ENCODE measurements at places on chromosomes 3 and 15.
A peak's percentile ranks its signal among the peaks of the same experiment; 100 is the strongest.

DNA sequence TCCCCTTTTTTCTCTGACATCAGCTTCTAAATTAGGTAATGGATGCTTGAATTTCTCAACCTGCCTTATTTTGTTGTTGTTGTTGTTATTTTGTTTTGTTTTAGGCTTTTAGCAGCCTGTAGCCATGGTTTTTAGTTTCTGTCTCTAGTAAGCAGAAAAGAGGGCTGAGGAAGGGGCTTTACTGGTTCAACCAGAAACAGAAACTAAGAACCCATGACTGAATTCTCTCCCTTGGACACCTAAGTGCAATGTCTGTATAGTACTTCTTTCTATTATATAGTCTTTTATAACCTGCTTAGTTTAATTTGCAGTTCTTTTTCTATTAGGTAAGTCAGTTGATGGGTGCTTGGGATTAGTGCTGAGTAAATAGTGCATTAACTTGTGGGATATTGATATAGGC, 129.0 kb downstream of the BBX start:
- no peak for DNase-seq

DNA sequence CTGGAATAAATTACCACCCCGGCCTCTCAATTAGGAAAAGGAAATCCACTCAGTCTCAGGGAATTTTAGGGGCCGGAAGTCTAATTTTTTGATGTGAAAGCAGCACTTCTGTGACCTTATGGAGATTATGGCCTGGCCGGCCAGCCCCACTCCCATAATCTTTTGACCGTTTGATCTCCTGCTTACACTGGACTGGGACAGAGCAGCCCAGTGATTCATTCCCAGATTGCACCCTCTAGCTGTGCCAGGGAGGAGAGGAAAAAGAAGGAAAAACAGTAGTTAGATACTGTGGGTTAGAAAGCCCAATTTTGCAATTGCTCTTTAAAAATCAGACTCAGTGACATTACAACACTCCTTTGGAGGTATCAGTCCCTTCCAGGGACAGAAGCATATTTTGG, 32.4 kb downstream of the GJD2 start:
- DNase-seq = no peak

DNA sequence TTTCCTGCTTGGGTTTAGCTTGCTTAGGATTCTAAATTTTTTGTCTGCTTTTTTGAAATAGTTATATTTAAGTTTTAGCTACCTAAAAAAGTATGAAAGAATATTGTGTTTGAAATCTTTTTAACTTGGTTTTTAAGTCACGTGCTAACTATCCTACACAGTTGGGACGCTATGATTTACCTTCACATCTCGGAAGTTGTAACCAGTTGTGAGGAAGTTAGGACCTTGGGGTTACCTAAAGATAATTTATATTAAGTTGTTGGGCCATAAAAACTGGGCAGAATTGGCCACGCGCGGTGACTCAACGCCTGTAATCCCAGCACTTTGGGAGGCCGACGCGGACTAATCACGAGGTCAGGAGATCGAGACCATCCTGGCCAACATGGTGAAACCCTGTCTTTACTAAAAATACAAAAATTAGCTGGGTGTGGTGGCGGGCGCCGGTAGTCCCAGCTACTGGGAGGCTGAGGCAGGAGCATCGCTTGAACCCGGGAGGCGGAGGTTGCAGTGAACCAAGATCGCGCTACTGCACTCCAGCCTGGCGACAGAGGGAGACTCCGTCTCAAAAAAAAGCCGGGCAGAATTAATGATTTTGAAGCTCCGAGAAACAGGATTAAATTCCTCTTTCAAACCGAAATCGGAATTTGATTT, 1.0 kb downstream of the ZFAND6 start:
- DNase-seq = peak; percentile 13

GRCh38 chr3:177196008-177196455, 1.2 kb downstream of the TBL1XR1 start:
- DNase-seq = no peak

DNA sequence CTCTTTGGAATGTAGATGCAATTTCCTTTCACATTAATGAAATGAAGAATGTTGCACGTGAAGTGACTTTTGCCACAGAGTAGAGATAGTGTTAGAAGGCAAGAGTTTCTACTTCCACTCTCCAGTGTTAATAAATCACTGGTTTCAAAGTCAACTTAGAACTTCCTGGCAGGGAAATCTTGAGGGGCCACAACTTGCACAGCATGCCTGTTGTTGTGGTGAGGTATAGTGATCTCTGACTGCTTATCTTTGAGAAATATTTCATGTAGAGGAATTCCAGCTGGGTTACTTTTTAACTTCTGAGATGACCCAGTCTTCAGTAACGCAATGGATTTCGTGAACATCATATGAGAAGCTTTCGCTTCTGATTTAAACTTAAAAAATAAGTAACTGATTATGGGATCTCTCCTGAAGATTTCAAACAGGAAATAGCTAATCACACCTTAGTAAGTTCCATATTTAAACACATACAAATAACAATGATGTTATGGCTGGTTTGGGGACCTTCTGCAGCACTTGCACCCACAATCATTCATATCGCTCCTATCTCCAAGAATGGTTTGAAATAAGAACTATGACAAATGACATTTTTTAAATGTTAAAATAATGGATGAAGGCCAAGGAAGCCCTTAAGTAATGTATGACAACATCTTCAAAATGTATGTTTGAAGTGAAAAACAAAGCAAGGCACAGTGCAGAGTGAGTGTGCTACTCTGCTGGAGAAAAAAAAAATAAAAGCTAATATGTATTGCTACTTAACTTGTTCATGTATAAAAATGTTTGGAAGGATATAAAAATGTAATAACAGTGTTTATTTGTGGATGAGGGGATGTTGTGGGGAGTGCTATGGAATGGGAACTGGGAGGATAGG, 726.5 kb upstream of the NECTIN3 start:
- DNase-seq = no peak

- no peak for DNase-seq
These were observed 40.2 kb upstream of the FAM107A start for GRCh38 chr3:58617338-58617761.

DNA sequence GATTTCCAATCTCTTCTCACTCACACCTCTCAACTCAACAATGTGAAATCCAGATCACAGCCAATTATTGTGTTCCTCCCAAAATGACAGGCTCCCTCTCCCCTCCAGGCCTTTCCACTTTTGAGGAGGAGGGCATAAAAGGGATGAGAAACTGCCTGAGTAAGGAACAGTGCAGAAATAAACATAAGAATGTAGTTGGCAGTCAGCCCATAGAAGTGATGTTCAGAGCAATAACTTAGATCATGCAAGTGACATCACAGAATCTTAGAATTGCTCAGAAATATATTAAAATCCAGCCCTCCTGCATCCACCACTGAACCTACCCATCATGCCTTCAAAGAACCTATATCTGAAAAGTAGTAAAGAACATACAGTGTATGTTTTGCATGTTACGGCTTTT, 299.4 kb upstream of the GADL1 start:
- no peak for DNase-seq

GRCh38 chr15:89398896-89399237, 64.2 kb upstream of the POLG start:
- no peak for DNase-seq

DNA sequence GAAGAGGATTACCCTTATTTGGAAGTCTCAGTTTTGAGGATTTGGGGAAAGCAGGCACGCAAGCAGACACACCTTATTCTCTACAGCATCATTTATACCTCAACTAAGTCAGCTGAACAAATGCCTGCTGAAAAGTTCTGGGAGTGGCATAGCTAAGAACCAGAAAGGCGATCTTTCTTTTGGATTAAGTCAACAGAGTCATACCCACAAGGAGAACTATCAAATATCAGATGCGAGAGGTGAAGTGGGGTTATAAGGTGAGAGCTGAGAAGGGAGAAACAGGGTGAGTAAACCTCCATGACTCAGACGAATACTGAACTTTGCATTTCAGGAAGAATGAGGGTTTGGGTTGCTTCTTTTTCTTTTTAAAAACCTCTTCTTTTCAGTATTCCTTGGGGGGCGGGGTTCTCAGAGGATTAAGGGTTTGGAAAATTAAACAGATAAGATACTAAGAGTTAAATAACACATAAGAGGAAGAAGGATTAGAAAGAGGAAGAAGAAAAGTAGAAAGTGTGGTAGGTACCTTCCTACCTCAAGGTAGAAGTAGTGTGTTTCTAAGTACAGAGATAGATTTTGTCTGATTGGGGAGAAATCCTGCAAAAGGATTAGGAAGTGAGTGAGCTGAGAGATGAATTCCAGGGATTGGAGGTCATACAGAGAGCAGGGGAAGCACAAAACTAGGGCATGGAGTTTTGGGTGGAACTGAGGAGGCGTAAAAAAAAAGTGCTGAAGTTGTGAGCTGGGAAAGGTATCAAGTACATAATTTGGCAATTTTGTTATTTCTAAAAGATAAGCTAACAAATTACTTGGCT, 41.3 kb upstream of the ICE2 start:
- no peak for DNase-seq

GRCh38 chr3:10286596-10287295, 6.0 kb downstream of the GHRL start:
- DNase-seq = peak; percentile 24

GRCh38 chr3:50435371-50436113, 67.9 kb downstream of the CACNA2D2 start:
- no peak for DNase-seq

- no peak for DNase-seq
These were observed 24.8 kb upstream of the PPIB start for GRCh38 chr15:64187396-64188191.

- DNase-seq = no peak
These were observed 28.7 kb upstream of the DUSP7 start for GRCh38 chr3:52084954-52085680.

DNA sequence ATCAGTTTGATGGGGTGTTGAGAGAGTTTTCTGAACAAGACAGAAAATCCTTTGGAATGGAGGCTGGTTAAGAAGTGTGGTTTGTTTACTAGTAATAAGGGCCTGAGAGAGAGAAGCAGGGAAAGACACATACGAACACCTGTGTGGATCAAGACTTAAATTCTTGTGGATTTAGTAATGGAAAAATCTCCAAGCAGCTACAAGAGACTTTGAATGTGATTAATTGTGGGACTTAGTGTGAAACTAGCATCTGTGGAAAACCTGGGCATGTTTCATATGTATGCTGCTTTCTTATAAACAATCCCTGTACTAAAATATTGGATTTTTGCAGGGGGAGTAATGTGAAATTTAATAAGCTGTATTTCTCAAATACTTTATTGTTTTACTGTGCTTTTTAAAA, 399.1 kb downstream of the SI start:
- DNase-seq = no peak

GRCh38 chr3:122921791-122922651, 105.5 kb downstream of the SEMA5B start:
- peak; percentile 42 for DNase-seq

- DNase-seq = no peak
These were observed 85.4 kb downstream of the SMAD6 start for GRCh38 chr15:66787489-66787871.

DNA sequence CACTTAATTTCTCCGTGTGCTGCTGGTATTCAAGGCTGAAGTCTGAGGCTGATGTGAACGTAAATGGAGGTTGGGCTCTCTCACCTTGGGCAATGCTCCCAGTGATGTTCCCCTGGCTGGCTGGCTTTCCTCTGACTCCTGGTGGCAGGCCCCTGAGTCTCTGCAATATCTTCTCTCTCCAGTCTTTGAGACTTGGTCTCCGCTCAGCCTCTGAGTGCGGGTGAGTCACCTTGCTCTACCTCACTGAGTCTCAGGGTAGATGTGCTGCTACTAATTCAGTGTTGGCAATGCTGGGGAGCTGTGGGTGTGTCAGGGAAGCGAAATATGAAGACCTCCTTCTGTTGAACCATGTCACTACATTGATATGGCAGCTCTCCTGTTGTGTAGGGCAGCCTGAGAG, 31.3 kb upstream of the TRIM59 start:
- DNase-seq = no peak

DNA sequence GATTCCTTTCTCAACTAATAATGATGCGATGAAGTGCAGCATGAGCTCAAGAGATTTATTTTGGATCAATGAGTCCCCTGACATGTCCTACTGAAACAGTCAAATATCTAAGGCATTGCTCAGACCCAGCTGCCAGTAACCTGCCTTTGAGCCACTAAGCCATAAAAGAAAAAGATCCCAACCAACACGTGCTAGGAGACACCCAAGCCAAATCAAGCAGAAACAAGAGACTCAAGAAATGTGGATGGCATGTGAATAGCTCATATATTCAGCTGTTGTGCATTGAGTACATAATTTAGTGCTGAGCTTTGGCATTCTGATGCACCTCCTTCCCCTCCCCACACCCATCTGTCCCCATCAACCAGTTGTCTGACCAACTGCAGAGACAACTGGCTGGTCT, 29.2 kb downstream of the GJD2 start:
- no peak for DNase-seq

DNA sequence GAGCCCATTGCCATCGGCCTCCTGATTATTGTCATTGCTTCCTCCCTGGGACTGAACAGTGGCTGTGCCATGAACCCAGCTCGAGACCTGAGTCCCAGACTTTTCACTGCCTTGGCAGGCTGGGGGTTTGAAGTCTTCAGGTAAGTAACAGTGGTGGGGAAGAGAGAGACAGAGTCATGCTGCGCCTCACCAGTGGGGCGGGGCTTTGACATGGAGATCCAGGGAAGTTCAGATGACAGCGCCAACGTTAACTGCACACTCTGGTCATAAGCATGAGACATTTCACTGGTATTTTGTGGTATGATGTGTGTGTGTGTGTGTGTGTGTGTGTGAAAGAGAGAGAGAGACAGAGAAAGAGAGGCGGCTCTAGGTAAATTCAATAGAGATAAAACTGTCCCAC, 41.0 kb downstream of the AQP9 start:
- no peak for DNase-seq

GRCh38 chr3:197212290-197212689, 86.1 kb downstream of the DLG1 start:
- DNase-seq = no peak

DNA sequence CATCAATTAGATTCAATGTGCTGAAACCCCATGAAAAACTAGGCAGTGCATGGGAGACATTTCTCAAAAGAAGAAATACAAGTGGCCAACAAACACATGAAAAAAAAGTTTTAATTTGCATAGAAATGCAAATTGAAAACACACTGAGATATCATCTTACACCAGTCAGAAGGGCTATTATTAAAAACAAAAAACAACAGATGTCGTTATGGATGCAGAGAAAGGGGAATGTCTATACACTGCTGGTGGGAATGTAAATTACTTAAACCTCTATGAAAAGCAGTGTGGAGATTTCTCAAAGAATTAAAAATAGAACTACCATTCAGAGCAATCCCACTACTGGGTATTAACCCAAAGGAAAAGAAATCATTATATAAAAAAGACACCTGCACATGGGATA, 98.7 kb downstream of the CCNL1 start:
- DNase-seq = no peak

GRCh38 chr3:177405191-177405672, 207.9 kb upstream of the TBL1XR1 start:
- no peak for DNase-seq

Data from stimulated activated CD4-positive, alpha-beta T cell treated with anti-CD3 and anti-CD28 coated beads, Interleukin-15, amount 100 ng/mL, for 48 hours (primary cell).